ENCODE measurements at places on chromosomes 16 and 17.

- no peak for DNase-seq
Measured at GRCh38 chr17:11852912-11853311, 144.4 kb downstream of the ZNF18 start.

DNA sequence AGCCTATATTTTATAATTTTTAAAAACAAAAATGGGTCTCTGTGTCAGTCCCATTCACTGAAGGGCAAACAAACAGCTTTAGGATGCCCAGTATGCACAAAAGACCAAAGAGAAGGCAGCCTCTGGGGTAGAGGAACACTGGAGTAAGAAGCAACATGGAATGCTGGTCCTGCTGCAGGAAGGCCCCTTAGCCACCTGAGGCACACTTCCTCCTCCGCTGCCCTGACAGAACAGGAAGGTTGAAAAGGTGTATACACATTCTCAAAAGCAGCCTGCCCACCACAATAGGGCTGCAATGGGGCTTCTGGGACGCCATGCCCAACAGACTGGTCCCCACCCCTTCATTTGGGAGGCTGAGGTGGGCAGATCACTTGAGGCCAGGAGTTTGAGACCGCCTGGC, 19.5 kb downstream of the TOM1L2 start:
- DNase-seq, result no peak

GRCh38 chr16:77469634-77470033, 34.8 kb upstream of the ADAMTS18 start:
- no peak for DNase-seq

DNA sequence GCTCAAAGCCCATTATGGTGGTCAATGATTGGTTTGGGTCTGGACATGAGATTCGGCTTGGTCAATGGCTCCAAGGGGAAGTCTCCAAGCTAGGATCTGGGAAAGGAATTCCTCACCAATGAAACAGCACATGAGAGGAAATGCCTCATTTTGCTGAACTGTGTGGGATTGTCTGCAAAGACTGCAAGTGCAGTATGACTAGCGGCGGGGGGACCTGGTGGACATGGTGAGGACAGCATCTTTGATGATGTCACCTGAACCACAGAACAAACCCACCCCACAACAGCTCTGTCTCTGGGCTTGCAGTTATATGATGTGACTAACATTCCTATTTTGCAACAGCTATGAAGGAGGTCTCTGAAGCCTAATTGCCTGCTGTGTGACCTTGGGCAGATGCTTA, 50.6 kb upstream of the NKD1 start:
- DNase-seq, result no peak

GRCh38 chr17:41548844-41549595, 20.9 kb upstream of the KRT19 start:
- DNase-seq, result peak; percentile 81

DNA sequence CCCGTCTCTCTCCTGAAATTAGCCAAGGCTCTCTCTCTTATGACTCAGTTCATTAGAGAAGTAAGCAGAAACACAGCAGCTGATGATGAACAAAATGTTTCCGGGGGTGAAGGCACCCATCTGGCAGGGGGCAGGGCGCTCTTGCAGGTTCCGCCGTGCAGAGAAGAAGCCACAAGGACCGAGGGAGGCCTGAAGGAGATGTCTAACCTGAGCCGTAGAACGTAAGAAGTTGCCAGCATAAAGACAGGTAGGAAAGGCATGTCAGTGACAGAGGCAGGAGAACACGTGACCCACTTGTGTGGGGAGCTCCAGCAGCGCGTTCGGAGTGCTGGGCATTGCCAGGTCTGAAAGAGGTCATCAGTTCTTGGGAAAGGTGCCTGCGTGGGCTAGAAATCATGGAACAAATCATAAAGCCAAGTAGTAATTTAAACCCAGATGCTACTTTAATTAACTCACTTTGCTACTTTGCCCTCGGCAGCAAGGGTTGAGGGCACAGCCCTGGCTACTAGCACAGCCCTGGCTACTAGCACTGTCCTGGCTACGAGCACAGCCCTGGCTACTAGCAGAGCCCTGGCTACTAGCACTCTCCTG, 198.6 kb downstream of the RPTOR start:
- peak; percentile 47 for DNase-seq

DNA sequence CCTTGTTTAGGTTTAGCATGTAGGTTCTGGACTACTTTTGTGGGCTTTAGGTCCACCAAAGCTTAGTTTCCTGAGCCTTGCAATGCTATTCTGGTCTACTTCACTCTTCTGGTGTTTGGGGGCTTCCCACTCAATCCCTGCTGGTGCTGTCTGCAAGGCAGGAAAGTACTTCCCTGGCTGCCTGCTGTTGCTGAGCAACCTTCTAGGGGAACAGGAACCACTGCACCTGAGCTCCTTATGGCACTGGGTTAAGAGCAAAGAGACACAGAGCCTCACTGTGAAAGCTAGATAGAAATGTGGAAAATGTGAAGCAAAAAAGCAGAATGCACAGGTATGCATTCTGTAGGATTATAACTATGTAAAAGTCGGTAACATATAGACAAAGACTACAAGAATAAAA, 17.0 kb downstream of the MPO start:
- no peak for DNase-seq

DNA sequence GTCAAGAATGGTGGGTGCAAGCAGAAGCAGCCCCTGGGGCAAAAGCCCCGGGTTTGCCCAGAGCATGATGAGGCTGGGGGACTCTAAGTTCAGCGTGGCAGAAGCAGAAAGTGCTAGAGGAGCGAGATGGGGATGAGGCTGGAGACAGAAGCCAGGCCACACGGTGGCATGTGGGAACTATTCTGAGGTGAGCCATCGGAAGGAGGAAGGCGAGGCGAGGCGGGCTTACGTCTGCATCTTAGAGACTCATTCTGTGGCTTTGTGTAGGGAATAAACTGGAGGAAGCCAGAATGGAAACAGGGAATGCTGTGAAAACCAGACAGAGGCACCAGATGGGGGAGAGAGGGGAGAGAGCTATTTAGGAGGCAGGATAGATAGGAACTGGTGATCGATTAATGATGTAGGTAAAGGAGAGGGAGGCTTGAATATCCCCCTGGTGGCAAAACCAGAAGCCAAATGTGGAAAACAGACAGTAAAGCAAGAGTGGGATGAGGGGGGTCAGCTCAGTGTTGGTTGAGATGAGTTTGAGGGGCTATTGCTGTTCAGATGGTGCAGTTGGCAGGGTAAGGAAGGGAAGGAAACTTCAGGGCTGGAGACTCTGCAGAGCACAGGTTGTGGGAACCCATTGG, 3.1 kb upstream of the TNFSF13 start:
- no peak for DNase-seq

- peak; percentile 34 for DNase-seq
Measured at GRCh38 chr17:66373944-66374817, 71.8 kb downstream of the PRKCA start.

- DNase-seq, result no peak
Measured at GRCh38 chr17:16435925-16436886, 20.8 kb downstream of the TRPV2 start.

DNA sequence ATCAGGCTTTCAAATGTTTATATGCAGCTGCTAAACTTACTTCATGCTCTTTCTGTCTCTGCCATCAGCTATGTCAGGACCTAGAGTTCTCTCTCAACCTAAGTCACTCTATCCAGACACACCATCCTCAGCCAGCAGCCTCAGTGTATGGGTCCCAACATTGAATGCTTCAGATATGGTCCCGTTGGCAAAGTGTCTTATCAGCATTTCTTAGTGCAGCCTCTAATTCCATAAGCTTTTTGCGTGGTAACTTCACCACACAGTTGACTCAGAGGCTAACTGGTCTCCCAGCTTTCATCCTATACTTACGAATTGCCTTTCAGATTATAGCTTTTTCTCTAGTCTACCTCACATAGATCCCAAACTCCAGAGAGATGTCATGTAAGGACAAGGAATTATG, 402.9 kb upstream of the EEF2KMT start:
- no peak for DNase-seq

GRCh38 chr17:32258383-32259140, 7.1 kb upstream of the RHBDL3 start:
- DNase-seq, result no peak

DNA sequence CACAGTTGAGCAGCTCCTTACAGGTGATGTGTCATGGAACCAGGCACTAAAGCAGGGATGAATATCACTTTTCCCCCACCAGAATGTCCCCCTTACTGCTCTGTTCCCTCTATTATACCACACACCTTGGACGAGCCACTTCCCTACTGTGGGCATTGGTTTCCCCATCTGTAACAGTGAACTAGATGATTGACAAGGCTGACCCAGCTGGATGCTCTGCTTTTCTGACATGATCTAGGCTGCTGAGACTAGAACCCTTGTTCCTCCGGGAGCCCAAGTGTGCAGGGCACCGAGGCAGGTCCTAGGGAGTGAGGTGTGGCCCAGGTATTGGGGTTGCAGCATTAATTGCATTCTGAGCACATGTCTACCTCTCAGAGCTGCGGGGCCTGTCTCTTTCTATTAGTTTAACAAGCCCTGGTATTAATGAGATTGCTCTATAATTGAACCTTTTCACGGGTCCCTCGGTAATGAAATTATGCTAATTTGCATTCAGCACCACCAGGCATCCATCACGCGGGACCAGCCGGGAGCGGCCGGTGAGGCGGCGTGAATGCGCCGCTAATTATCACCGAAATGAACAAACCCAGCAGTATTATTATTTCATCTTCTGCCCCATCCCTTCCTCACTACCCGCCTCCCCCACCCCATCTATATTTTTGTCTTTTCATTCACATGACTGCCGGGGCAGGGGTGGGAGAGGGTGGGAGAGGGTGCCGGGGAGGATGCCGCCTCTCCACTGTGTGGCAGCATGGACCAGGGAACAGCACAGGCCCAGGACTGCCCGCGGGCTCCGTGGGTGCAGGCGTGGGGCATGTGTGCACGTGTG, 121.1 kb downstream of the CYLD start:
- DNase-seq, result no peak

GRCh38 chr17:38729886-38730525, at the start of gene CISD3:
Gene CISD3 (plus strand): TSS chr17:38730341. CDS start chr17:38730359, 18 bp downstream.
- peak; percentile 81 for DNase-seq

DNA sequence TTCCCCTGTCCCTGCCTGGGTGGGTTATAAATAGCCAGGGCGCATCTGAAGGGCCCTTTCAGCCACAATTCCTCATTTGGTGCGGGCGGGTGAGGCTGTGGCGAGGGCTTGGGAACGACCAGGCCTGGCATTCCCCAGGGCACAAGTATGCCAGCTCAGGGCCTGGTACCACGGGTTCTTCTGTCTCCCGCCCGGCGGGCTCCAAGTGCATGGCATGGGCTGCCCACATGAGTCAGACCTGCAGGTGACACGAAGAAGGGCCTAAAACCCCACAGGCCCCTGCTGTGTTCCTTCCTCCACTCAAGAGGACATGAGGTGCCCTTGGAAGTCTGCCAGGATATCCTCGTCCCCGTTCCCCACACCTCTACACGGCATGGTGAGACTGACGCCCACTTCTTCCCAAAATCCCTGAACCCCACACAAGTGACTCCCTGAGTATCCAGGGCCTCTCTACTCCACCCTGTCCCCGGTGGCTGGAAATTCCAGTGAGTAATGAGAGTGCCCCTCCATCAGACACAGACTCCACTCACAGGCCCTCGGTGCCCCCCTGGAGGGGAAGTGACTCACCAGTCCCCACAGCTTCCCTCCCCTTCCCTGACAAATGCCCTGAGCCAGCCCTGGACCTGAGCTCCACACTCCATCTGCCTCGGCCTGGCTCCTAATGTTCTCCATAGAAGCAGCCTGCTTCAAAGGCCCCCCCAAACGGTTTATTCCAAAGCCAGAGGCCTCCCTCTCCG, 68.8 kb downstream of the ABR start:
- peak; percentile 18 for DNase-seq
